ENCODE measurements at places on chromosomes 2 and 18.

GRCh38 chr2:133948610-133949290 is 305.1 kb upstream of the MGAT5 start:
- DNase-seq: no peak

GRCh38 chr2:23134726-23135125 is 250.3 kb upstream of the KLHL29 start:
- no peak for DNase-seq

- DNase-seq: no peak
Measured at GRCh38 chr2:241065355-241065803, 36.7 kb downstream of the MTERF4 start.

DNA sequence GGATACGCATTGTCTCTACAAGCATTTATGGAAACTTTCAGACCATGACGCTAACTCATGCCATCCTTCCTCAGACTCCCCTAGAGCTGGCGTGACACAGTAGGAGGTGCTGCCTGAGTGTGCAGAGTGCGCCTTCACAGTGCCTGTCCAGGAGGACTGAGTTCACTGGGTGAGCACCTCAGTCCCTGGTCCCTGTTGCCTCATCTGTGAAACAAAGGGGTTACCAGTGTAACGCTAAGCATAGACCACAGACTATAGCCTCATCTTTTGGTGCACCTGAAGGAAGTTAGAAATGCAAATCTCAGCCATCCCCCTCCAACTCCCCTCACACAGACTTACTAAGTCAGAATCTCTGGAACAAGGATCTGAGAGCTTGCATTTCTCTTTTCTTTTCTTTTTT is 142.8 kb downstream of the TMEM17 start:
- no peak for DNase-seq

- no peak for DNase-seq
Measured at GRCh38 chr2:2719015-2719414, 387.9 kb upstream of the MYT1L start.

GRCh38 chr2:141611176-141611571 is 519.6 kb downstream of the LRP1B start:
- no peak for DNase-seq

GRCh38 chr2:186569897-186570296 is 20.0 kb upstream of the ITGAV start:
- DNase-seq: no peak

DNA sequence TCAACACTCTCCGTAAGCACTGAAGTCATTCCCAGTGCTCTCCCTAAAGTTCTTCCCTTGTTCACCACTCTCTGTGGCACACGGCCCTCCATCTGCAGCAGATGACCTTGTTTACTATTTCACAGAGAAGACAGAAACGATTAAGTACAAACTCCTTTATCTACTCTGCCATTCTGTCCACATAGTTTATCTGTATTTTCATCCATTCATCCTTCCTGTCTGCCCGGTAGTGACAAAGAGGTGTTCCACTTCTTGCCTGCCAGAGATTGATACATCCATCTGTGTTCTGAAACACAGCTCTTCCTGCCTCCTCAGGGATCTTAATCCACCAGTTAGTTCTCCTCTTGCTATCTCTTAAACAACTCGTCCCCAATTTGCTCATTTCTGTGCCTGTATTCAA is 77.9 kb upstream of the CD226 start:
- no peak for DNase-seq

- no peak for DNase-seq
Measured at GRCh38 chr2:205177546-205177945, 504.8 kb upstream of the NRP2 start.

- no peak for DNase-seq
Measured at GRCh38 chr2:190911813-190912212, 31.2 kb downstream of the GLS start.

GRCh38 chr18:78632111-78632541 is 347.5 kb upstream of the SALL3 start:
- no peak for DNase-seq

DNA sequence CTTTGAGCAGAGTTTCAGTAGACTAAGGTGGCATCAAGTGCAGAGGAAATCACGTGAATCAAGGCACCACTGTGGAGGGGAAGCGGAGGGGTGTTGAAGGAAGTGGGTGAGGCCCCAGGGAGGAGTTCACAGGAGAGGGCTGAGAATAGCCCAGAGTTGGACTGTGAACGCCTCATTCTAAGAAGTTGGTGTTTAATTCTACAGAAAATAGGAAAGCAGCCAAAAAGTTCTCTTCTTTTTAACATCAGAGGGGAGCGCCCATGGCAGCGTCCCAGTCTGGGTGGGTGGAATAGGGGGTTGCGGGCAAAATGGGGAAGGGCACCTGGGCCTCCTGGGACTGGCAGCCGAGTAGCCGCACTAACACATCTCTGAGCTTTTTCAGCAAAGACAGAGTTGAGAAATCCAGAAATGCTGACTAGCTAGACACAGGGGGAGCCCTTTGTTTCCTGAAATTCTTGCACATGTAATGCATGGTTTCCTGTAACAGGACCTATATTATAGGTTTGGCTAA is 97.0 kb downstream of the NEB start:
- DNase-seq: no peak

DNA sequence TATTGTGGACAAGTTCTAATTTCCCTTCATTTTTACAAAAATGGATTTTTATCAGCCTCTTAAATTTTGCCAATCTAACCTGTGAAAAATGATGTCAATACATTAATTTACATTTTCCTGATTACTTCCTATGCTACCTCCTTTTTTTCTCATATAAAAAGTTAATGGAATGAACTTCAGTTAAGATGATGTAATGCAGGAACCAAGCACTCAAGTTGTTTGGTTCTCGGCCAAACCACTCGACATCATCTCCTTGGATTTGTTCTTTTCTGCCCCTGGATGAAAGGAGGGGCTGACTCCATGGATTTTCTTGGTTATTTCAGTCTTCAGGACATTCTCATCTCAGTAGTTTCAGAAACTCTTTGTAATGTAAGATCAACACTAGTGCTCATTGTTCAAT is 253.1 kb upstream of the NXPH2 start:
- DNase-seq: no peak

- no peak for DNase-seq
Measured at GRCh38 chr2:134052173-134052572, 201.7 kb upstream of the MGAT5 start.

DNA sequence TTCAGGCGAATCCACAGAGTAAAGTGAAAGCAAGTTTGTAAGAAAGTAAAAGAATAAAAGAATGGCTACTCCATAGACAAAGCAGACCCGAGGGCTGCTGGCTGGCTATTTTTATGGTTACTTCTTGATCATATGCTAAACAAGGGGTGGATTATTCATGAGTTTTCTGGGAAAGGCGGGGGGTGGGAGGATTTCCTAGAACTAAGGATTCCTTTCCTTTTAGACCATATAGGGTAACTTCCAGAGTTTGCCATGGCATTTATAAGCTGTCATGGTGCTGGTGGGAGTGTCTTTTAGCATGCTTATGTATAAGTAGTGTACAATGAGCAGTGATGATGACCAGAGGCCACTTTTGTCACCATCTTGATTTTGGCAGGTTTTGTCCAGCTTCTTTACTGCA is 59.8 kb downstream of the SLC4A3 start:
- no peak for DNase-seq

DNA sequence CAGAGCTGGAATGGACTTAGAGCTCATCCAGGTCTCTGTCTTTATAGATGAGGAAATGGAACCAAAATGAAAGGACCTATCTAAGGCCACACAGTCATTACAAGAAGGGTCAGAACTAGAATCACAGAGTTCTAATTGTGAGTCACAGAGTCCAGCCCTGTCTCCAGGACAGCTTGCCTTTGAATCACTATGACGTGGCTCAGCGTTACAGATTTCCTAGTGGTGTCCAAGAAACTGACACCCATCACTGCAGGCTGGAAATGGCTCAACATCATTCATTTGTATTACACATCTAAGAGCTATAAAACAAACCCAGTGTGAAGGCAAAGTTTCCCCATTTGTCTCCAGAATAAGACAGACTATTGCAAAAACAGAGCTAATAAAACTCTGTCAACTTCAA is 164.3 kb upstream of the SIX2 start:
- DNase-seq: peak; percentile 46

GRCh38 chr2:609881-610280 is 67.3 kb downstream of the TMEM18 start:
- DNase-seq: no peak

GRCh38 chr2:157269922-157270321 is 12.4 kb downstream of the GALNT5 start:
- DNase-seq: no peak

DNA sequence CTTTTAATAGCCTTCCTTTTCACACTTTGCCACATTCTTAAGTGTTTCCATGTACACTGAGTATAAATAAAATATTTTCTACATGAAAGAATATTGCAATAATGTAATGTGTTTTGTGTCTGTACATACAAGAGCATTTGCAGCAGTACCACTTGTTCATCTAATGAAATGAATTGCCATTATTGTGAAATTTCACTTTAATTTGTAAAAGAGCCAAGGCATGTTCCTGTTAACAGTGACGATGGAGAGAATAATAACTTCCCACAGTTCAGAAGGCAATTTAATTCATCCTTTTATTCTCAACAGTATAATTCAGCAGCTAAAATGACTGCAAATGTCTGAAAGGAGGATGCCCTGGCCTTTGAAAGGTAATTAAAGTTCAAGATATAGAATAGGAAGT is 853.9 kb downstream of the LRRTM4 start:
- DNase-seq: no peak

DNA sequence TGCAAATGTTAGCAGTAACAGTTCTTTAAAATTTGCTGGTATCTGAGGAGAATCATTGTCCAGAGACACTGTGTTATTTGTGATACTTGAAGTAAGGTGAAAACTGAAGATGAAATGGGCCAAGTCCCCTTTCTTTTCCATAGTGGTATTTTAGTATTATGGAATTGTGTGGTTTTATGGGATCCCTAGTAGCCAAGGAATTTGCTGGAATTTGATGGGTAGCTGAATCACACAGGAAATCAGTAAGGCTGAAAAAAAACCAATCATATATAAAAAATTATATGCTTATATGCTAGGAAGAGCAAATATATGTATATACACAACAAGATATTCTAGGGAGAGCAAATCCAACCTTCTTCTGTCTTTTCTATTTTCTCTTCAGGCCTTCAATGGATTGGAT is 54.2 kb upstream of the TACR1 start:
- no peak for DNase-seq

DNA sequence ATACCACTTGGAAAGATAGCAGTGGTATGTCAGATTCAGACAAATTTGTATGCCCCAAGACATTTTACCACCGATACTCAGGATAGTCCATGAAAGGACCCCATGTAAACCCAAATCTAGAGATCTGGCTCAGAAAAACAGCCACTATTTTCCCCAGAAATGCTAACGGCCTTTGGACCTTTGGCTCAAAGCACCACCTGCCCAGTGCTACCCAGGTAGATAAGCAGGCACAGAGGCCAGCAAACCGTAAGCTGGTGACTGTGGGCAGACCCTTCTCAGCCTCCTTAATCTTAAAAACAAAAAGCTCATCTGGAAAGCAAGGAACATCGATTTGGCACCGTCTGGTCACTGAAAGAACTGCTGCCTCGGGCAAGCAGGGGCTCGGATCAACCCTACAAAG is 61.4 kb upstream of the GREB1L start:
- no peak for DNase-seq

DNA sequence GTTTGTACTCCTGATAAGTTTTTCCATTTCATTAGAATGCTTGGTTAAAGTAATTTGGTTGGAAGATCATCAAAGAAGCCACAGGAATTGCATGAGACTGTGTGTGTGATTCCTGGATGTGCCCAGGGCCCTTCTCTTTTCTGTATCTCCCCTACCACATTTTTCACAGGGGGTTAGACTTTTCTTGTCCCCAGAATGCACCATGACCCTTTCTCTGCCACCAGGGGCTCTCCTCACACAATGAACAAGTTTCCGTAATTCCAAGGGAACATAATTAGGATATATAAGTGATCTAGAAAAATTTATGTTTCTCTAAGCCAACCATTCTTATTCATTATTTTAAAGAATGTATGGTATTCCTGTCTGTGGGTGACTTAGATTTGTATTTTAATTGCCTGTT is 291.8 kb downstream of the NEDD4L start:
- DNase-seq: no peak

DNA sequence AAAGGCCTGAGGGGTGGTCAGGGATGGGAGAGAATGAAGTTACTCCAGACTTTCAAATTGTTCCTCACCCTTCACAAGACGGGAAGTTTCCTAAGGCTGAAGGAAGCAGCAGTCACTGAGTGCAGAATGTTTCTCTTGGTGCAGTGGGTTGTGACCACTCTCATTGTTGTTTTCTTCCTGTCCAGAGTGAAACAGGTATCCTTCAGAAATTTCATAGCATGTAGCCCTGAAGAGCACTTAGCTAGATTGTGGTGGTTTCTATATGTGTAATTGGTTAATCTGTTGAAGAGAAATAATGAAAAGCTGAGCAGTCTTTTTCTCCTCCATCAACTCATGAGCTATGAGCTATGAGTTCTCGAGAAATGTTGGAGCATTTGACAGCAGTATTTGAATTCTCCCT is 96.8 kb downstream of the GPD2 start:
- no peak for DNase-seq

DNA sequence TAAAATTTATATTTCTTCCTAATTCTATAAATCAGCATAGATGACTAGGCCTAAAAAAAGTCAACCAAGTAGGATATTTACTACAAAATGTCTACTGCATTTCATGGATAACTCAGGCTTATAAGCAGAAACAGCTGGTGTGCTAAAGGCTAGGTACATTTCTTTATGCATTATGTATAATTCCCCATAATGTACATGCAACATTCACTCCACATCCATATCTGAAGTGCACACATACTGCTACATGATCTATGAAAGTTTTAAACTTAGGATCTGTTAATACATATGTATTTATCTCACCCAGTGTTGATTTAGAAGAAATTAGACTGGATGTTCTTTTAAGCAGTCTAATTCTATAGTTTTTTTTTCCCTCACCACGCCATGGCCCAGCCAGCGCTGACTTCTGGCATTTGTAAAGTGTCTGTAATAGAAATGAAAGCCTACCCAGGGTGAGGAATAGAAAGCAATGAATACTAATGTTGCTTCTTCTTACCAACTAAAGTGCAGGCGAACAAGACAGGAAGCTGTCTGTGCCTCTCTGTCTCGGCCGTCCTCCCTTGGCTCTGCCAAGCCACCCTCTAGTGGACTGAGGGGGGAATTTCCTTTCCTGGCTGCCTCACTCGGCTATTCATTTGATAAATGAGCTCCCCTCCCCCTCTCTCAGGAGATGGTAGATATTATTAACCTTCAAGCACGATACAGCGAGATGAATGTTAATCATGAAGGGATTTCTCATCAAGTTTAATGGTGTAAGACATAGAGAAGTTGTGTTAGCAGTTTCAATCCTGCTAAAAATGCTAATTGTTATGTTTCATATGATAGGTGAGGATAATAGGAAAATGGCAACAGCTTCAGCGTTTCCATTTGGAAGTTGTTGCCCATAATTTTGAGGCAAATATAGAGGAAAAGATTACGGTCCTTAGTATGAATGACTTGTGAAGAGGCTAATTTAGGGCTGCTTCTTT is 384.5 kb downstream of the MTX2 start:
- peak; percentile 73 for DNase-seq

Data from HEK293T (cell line).